Central memory CD8-positive, alpha-beta T cell (primary cell): ENCODE measurements at places on chromosomes 11 and 22.

DNA sequence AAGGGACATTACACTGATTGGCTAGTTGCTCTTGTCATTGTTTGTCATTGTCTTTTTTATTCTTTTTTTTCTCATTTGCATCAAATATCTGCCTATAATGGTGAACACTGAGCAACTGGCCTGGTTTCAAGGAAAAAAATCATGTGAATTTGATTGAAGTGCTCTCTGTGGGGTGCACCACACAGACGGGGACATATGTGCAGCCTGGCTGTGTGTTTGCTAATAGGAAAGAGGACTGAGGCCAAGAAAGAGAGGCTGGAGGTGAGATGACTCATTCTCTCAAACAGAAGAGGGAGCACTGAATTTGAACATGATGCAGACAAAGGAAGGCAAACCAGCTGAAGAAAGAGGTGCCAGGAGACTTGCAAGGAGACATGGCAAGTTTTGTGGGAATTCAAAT, 684.9 kb upstream of the CCDC90B start:
- peaks cover 2% of the 10 kb centered on the region for H3K36me3 ChIP-seq
- no peaks in the 10 kb centered on the region for H3K4me1 ChIP-seq
- DNase-seq = no peak
- no peak overlapping the region for H3K27ac ChIP-seq
- no peak overlapping the region for H3K4me3 ChIP-seq

DNA sequence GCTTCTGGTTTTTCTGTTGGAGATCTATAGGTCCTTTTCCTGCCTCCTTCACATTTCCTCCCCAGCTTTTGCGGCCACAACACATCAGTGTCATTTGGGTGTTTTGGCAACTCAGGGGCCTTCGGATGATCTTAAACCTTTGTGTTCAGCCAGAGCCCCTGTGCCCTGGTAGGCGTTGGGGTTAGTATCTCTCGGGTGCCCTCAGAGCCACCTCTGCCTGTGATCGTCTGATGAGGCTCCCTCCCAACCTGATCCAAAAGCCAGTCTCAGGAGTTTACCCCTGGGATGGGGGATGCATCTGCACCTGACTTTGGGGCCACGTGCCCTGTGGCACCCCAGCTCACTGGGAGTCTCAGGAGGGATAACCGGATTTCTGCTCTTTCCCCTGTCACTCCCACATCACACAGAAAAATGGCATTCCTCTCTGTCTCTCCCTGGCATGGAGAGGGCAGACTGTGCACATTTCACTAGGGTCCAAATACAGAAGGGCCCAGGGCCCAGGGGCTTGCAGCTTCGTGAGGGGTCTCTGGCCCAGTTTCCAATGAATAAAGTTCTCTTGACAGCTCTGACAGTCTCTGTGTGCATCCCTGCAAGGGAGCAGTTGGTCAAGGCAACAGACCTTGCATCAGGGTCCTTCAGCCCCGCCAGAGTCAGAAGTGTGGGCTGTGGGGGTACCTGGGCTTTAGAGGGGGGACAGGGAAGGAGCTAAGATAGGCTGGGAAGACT, 2.6 kb downstream of the RNF26 start:
- H3K36me3 ChIP-seq = peaks cover 17% of the 10 kb centered on the region
- DNase-seq = no peak
- peaks cover 26% of the 10 kb centered on the region for H3K27me3 ChIP-seq
- H3K27ac ChIP-seq = no peak overlapping the region
- H3K4me3 ChIP-seq = peak overlapping the region; percentile 65

GRCh38 chr11:64415286-64415685, 56.3 kb downstream of the RPS6KA4 start:
- H3K36me3 ChIP-seq = peaks cover 2% of the 10 kb centered on the region
- H3K4me3 ChIP-seq = no peak overlapping the region
- peak overlapping the region; percentile 60 for H3K27ac ChIP-seq
- peaks cover 13% of the 10 kb centered on the region for H3K27me3 ChIP-seq
- H3K4me1 ChIP-seq = peaks cover 9% of the 10 kb centered on the region

GRCh38 chr11:35407041-35407440, 12.3 kb downstream of the SLC1A2 start:
- H3K27ac ChIP-seq = no peak overlapping the region
- no peaks in the 10 kb centered on the region for H3K36me3 ChIP-seq
- H3K4me1 ChIP-seq = peaks cover 7% of the 10 kb centered on the region
- H3K4me3 ChIP-seq = no peak overlapping the region
- peaks cover 22% of the 10 kb centered on the region for H3K27me3 ChIP-seq
- DNase-seq = no peak

GRCh38 chr11:82559609-82560008, 174.1 kb downstream of the FAM181B start:
- no peaks in the 10 kb centered on the region for H3K27me3 ChIP-seq
- no peak overlapping the region for H3K27ac ChIP-seq
- no peak for DNase-seq
- no peak overlapping the region for H3K4me3 ChIP-seq
- peaks cover 2% of the 10 kb centered on the region for H3K36me3 ChIP-seq

- H3K27ac ChIP-seq = no peak overlapping the region
- peaks cover 1% of the 10 kb centered on the region for H3K36me3 ChIP-seq
Measured at GRCh38 chr11:95095858-95096587, 6.4 kb downstream of the ENDOD1 start.

GRCh38 chr11:8830641-8831040, 80.3 kb upstream of the AKIP1 start:
- H3K4me1 ChIP-seq = no peaks in the 10 kb centered on the region
- DNase-seq = no peak
- H3K27me3 ChIP-seq = peaks cover 23% of the 10 kb centered on the region
- H3K4me3 ChIP-seq = no peak overlapping the region

GRCh38 chr11:96194581-96195374, 148.2 kb downstream of the MAML2 start:
- H3K27me3 ChIP-seq = no peaks in the 10 kb centered on the region
- H3K27ac ChIP-seq = peak overlapping the region; percentile 66
- peaks cover 8% of the 10 kb centered on the region for H3K36me3 ChIP-seq
- peaks cover 58% of the 10 kb centered on the region for H3K4me1 ChIP-seq
- H3K4me3 ChIP-seq = no peak overlapping the region
- no peak for DNase-seq

DNA sequence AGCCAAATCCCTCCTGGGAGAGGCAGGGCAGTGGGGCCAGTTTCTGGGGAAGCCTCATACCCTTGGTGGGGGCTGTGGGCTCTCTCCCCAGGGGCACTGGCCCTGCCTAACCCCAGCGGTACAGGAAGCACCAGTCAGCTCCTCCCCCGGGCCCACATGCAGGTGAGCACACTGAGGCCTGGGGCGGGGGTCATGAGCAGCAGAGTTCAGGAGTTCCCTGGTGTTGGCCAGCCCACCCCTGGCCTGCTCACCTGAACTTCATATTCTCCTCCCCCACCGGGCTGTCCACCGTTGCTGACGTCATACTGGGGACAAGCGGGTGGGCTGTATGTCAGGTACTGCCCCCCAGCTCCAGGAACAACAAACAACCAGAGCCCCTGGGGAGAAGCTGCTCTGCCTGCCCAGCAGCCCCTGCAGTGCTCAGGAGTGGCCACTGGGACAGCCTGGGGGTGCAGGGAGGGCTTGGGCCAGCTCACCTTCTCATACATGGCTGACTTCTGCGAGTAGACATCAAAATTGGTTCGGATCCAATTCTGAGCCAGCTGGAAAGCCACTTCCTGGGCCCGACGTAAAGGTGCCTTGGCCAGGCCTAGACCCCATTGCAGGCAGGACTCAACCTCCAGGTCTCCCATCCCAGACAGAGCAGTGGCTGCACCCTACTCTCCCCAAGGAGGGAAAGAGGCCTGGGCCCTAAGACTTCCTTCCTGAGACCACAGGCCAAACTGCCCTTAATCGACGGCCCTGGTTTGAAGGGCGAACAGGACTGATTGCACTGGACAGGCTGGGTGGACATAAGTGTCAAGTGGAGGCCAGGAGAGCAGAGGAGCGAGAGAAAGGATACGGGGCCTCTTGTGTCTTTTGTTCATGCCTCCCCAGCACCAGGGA, 20.8 kb downstream of the TREH start:
- H3K4me3 ChIP-seq = no peak overlapping the region
- H3K27me3 ChIP-seq = no peaks in the 10 kb centered on the region
- DNase-seq = no peak

DNA sequence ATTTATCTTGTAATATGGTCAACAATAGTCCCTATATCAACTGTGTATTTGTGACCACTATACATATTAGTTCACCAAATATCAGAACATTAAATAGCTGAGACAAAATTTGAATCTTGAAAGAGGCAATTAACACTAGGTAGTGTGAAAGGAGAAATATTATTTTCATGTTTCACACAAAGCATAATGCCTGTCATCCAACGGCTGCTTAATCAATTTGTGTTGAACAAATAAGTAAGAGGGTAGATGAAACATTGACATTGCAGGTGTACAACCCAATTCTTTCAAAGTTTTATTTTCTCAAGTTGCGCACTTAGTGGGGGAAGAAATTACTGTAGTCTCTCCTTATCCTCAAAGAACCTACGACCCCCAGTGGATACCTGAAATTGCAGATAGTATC, 3.4 kb upstream of the OR8I2 start:
- H3K36me3 ChIP-seq = no peaks in the 10 kb centered on the region
- H3K4me1 ChIP-seq = no peaks in the 10 kb centered on the region
- H3K4me3 ChIP-seq = no peak overlapping the region
- H3K27me3 ChIP-seq = no peaks in the 10 kb centered on the region

GRCh38 chr22:49662681-49663080, 165.0 kb downstream of the BRD1 start:
- no peak for DNase-seq
- H3K36me3 ChIP-seq = peaks cover 6% of the 10 kb centered on the region
- no peaks in the 10 kb centered on the region for H3K27me3 ChIP-seq
- no peak overlapping the region for H3K27ac ChIP-seq

DNA sequence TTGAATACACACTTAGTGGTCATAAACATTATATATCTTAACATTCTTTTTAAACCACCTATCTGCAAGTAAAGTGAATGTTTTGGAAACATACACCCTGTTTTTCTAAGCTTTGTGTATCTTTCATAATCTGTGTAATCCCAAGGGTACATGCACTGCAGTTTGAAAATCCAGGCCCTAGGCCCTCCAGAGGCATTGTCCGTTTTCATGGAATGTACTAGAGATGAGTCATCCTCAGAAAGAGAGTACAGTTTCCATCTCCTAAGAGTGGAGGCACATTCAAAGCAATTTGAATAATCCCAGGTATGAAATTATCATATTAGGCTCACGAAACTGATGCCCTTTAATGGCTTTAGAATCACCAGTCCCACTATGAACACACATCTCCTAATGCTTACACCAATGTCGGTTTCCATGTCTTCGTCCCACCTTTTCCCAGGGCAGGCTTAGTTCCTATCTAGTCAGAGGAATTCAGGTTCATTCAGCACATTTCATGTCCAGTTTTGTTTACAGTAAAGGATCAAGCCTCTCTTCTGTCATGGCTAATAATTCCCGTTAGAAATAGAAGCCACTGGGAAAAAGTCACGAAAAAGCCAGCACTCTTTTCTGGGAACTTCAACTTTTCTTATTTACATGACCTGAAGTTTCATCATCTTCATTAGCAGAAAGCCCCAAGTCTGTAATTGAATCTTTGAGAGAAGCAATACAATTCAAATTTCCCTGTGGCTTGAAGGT, 39.5 kb upstream of the CD44 start:
- H3K27ac ChIP-seq = no peak overlapping the region
- H3K27me3 ChIP-seq = no peaks in the 10 kb centered on the region
- no peak overlapping the region for H3K4me3 ChIP-seq
- no peak for DNase-seq
- H3K4me1 ChIP-seq = peaks cover 17% of the 10 kb centered on the region

- H3K36me3 ChIP-seq = peaks cover 58% of the 10 kb centered on the region
- H3K27me3 ChIP-seq = no peaks in the 10 kb centered on the region
- no peak overlapping the region for H3K4me3 ChIP-seq
- no peak for DNase-seq
- H3K4me1 ChIP-seq = no peaks in the 10 kb centered on the region
Measured at GRCh38 chr22:50423956-50424355, 50.9 kb downstream of the SBF1 start.

GRCh38 chr22:39522567-39523300, 2.4 kb downstream of the ATF4 start:
- peaks cover 58% of the 10 kb centered on the region for H3K36me3 ChIP-seq
- DNase-seq = no peak
- peak overlapping the region; percentile 98 for H3K27ac ChIP-seq
- no peaks in the 10 kb centered on the region for H3K27me3 ChIP-seq
- H3K4me1 ChIP-seq = peaks cover 53% of the 10 kb centered on the region

GRCh38 chr11:43987384-43988039, 45.1 kb downstream of the C11orf96 start:
- no peaks in the 10 kb centered on the region for H3K4me1 ChIP-seq
- no peak overlapping the region for H3K4me3 ChIP-seq
- no peak overlapping the region for H3K27ac ChIP-seq
- peaks cover 42% of the 10 kb centered on the region for H3K27me3 ChIP-seq
- no peaks in the 10 kb centered on the region for H3K36me3 ChIP-seq

DNA sequence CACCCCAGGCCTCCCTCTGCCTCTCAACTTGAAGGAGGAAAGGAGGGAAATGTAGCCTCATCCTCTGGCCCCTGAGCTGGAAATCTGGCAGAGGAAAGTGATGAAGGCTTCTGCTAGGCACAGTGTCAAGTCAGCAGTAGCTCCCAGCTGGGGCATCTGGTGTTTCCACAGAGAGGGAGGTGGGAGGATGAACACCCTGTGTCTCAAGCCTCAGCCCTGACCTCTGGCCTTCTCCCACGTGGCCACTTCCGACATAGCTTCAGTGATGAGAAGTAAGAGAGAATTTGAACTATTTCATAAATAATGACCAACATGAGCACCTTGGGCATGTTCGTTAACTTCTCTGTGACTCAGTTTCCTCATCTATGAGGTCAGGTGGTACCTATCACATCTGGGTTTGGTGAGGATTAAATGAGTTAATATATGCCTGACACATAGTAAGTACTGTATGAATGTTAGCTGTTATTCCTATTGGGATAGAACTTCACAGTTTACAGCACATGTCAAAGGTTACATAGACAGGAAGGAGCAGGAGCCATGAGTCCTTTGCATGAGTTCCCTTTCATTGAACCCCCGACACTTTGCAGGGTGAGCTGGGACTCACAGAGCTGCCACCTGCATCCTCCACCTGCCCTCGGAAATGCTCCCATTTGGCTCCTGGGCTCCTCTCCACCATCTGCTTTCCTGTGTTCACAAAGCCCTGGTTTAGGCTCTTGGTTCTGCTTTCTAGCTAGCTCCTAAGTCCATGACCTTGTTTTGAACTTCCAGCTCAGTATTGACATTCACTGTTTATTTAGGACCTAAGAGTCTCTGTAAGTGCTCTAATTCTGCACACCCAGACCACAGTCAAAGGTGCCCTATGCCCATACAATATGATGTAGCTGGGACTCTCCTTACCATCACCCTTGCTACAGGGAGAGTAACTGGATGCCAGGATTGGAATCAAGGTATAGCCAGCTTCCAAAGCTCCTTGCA, 61.7 kb downstream of the CSNK2A3 start:
- no peak for DNase-seq
- H3K27me3 ChIP-seq = peaks cover 47% of the 10 kb centered on the region
- no peak overlapping the region for H3K4me3 ChIP-seq
- H3K36me3 ChIP-seq = no peaks in the 10 kb centered on the region

DNA sequence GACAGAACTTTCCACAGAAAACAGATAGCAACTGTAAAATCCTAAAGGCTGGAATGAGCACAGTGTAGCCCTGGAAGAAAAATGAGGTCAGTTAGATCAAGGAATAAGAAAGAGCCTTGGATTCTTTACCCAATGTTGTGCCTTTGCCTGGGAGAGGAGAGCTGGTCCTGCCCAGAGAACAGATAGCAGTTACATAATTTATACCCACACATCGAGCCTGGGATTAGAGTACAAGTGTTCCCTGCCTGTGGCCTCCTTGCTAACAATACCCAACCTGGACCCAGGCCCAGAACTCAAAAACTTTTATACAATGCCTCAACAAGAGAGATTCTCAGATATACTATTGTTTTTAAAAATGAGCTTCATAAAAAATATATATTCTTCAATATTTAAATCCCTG, 1998.4 kb downstream of the LRRC4C start:
- no peaks in the 10 kb centered on the region for H3K27me3 ChIP-seq
- H3K27ac ChIP-seq = no peak overlapping the region
